ENCODE measurements at places on chromosomes 16 and 17. TPM values are rescaled to one million over a fixed set of nuclear protein-coding genes. Genes with fewer than 3 reads are reported as not detected.

Gene CES1
- 0.87 TPM for total RNA-seq

Gene TMEM100
- 0.20 TPM for total RNA-seq

Gene CLEC19A
- not detected for total RNA-seq

Gene ZACN
- not detected for total RNA-seq

DNA sequence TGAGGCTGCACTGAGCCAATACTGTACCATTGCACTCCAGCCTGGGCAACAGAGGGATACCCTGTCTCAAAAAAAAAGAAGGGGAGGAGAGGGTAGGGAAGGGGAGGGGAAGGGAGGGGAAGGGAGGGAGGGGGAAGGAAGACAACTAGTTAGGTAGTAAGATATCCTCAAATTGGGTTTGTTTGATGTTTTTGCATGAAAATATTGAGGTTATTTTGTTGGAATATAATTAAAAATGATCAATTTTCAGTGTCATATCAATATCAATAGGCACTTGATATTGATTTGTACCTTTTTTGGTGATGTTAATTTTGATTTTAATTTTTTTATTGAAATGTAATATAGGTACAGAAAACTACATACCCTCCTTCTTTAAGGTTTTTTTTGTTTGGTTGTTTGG is 16.6 kb upstream of the PDP2 start:
- no peaks in the 10 kb centered on the region for H3K36me3 ChIP-seq
- H3K4me3 ChIP-seq: no peak overlapping the region
- H3K27me3 ChIP-seq: no peaks in the 10 kb centered on the region
- H3K27ac ChIP-seq: no peak overlapping the region
- DNase-seq: no peak
- H3K4me1 ChIP-seq: no peaks in the 10 kb centered on the region

DNA sequence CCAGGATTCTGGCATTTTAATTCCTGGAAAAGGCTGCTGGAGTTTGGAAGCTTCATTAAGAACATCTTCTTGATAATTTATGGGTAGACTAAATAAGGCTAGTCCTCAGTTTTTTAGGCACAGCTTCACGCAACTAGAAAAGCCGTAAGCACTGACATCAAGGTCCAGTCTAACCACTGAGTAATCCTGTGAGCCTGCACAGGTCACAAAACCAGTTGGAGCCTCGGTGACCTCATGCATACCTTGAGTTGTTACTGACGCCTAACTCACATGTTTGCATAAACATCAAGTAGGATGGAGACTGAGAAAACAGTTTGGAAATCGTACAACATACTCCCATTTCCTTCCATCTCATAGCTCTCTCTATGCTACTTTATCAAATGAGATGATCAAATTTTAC is 63.8 kb upstream of the RCVRN start:
- no peaks in the 10 kb centered on the region for H3K27me3 ChIP-seq
- H3K4me1 ChIP-seq: no peaks in the 10 kb centered on the region
- H3K36me3 ChIP-seq: no peaks in the 10 kb centered on the region

DNA sequence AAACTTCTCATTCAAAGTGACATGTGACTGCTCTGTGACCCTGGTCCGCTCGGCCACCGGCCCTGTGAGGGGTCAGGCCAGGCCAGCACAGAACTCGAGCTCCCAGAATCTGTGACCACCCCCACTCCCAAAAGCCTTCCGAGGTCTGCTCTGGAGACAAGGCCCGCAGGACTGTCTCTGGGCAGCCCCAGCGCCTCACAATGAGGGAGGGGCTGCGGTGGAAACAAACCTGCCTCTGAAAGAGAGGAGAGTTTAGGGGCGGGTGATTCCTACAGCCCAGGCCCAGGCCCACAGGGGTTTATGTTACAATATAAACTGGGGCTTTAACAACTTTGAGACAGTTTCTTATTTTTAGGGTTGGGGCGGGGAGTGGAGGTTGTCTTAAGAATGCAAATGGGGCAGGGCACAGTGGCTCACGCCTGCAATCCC is 19.9 kb downstream of the IGFBP4 start:
- no peaks in the 10 kb centered on the region for H3K36me3 ChIP-seq
- H3K27ac ChIP-seq: peak overlapping the region; percentile 41
- DNase-seq: no peak
- H3K27me3 ChIP-seq: peaks cover 7% of the 10 kb centered on the region
- H3K4me1 ChIP-seq: peaks cover 23% of the 10 kb centered on the region
- no peak overlapping the region for H3K4me3 ChIP-seq

DNA sequence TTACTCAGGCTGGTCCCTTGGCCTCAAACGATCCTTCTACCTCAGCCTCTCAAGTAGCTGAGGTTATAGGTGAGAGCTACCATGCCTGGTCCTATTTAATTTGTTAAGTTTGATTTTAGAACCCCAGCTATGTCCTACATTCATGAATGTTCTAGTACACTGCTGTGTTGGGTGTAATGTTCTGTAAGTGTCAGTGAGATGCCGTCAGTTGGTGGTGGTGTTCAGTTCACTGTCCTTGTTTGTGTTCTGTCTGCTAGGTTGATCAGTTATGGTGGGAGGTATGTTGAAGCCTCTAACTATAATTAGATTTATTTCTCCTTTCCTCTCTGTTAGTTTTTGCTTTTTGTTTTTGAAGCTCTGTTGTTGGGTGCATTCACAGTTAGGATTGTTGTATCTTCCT is 8.3 kb downstream of the IST1 start:
- DNase-seq: no peak
- no peak overlapping the region for H3K4me3 ChIP-seq
- peaks cover 6% of the 10 kb centered on the region for H3K4me1 ChIP-seq
- peaks cover 20% of the 10 kb centered on the region for H3K36me3 ChIP-seq
- H3K27me3 ChIP-seq: no peaks in the 10 kb centered on the region

DNA sequence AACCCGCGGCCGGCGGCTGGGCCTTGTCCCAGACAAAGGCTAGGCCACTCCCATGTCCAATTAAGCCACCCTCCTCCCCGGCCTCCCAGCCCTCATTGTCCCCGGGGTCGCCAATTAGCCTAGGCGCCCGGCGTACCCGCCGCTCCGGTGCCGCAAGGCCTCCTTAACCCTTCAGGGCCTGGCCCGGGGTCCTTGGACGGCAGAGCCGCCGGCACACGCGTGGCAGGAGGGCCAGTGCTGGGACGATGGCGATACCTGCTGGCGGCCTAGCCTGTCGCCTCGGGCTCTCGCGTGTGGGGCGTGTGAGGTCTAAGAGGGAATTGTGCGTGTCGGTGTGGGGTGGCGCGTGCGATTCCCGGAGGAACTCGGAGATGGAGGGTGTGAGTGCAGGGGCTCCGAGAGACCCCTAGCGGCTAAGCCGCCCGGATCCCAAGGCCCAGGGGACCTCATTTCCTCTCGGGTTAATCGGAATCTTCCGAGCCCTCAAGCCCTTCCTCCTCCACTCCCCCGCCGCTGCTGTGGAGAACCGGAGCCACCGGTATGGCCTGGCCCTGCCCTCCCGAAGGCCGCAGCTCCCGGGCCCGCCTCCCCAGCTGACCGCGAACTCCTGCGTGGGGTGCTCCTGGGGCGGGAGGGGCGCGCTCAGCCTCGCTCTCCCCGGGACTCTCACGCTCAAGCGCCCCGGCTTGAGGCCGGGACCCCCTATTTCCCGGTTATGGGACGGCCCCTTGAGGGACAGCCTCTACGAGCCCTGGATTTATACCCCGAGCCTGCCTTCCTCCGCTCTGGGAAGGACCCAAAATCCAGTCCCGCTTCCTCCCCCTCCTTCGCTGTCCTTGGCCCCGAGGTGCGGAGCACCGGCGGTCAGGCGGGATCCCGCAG is 11.9 kb downstream of the TBX2 start:
- H3K4me3 ChIP-seq: no peak overlapping the region
- H3K27me3 ChIP-seq: peaks cover 23% of the 10 kb centered on the region
- no peak overlapping the region for H3K27ac ChIP-seq
- H3K36me3 ChIP-seq: no peaks in the 10 kb centered on the region
- DNase-seq: no peak

GRCh38 chr16:11053916-11054460 is 109.6 kb downstream of the CLEC16A start:
- H3K27me3 ChIP-seq: no peaks in the 10 kb centered on the region
- H3K36me3 ChIP-seq: peaks cover 11% of the 10 kb centered on the region
- no peak for DNase-seq
- H3K4me3 ChIP-seq: no peak overlapping the region
- peaks cover 8% of the 10 kb centered on the region for H3K4me1 ChIP-seq
- H3K27ac ChIP-seq: no peak overlapping the region

- no peaks in the 10 kb centered on the region for H3K27me3 ChIP-seq
- no peaks in the 10 kb centered on the region for H3K36me3 ChIP-seq
- DNase-seq: no peak
- H3K4me3 ChIP-seq: no peak overlapping the region
Measured at GRCh38 chr16:28549301-28549899, 4.3 kb upstream of the SGF29 start.

- peak; percentile 70 for DNase-seq
- no peaks in the 10 kb centered on the region for H3K27me3 ChIP-seq
- peaks cover 1% of the 10 kb centered on the region for H3K36me3 ChIP-seq
- H3K27ac ChIP-seq: peak overlapping the region; percentile 96
- peak overlapping the region; percentile 80 for H3K4me3 ChIP-seq
Measured at GRCh38 chr16:54928411-54929089, 2.1 kb upstream of the IRX5 start.

DNA sequence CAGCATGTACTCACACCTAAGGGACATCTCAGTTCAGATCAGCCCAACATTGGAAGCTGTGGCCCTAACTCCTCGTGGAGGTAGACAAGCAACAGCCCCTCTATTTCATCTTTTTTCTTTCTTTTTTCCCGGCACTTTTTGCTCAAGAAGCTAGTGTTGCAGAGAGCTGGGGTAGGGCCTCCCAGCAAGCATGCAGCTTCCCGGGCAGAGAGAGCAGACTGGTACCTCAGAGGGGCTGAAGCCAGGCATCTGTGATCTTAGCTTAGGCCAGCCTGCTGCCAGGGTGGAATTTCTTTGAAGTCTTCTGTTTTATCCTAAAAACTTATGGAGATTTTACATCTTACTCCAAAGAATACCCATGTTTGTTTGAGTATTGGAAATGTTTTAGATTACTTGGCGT is 195.4 kb downstream of the C16orf95 start:
- H3K4me3 ChIP-seq: no peak overlapping the region
- H3K27me3 ChIP-seq: peaks cover 67% of the 10 kb centered on the region
- no peak overlapping the region for H3K27ac ChIP-seq
- no peak for DNase-seq
- no peaks in the 10 kb centered on the region for H3K4me1 ChIP-seq
- H3K36me3 ChIP-seq: no peaks in the 10 kb centered on the region

GRCh38 chr17:57073626-57074025 is 11.4 kb upstream of the AKAP1 start:
- H3K27ac ChIP-seq: no peak overlapping the region
- H3K27me3 ChIP-seq: no peaks in the 10 kb centered on the region
- H3K36me3 ChIP-seq: no peaks in the 10 kb centered on the region
- H3K4me1 ChIP-seq: peaks cover 11% of the 10 kb centered on the region

GRCh38 chr16:68374961-68375660 is 64.3 kb downstream of the PRMT7 start:
- H3K4me3 ChIP-seq: no peak overlapping the region
- DNase-seq: no peak
- no peak overlapping the region for H3K27ac ChIP-seq
- H3K4me1 ChIP-seq: peaks cover 40% of the 10 kb centered on the region
- H3K27me3 ChIP-seq: peaks cover 41% of the 10 kb centered on the region
- H3K36me3 ChIP-seq: no peaks in the 10 kb centered on the region

DNA sequence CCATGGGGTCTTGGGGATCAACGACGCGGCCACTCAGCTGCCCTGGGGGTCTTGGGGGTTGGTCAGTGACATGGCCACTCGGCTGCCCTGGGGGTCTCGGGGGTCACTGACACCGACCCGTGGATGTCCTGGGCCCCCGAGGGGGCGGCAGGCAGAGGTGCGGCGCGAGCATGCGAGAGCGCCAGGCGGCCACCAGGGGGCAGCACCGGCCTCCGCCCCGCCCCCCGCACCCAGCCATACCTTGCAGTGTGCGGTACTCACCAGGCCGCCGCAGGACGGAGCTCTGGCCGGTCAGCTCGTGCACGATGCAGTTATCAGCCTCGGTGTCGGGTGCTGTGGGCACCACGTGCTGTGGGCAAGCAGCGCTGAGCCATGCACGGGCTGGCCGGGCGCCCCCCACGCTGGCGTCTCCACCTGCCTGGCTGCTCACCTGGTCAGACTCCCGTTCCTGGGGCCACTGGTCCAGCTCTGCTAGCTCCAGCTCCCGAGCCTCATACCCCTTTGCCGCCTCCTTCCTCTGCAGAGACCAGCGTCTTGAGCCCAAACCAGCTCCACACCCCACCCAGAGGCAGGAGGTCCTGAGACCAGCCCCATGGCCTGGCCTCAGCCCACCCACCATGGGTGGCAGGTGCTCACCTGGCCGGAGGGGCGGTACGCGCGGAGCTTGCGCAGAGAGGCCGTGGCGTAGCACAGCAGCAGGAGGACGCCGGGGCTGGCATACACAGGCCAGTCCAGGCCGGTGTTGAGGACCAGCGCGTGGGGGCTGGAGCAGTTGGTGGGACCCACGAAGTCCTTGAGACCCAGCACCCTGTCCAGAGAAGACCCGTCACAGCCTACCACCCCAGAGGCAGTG is 31.2 kb downstream of the CTU2 start:
- no peak overlapping the region for H3K27ac ChIP-seq
- peak; percentile 92 for DNase-seq
- H3K36me3 ChIP-seq: peaks cover 99% of the 10 kb centered on the region
- H3K27me3 ChIP-seq: no peaks in the 10 kb centered on the region

DNA sequence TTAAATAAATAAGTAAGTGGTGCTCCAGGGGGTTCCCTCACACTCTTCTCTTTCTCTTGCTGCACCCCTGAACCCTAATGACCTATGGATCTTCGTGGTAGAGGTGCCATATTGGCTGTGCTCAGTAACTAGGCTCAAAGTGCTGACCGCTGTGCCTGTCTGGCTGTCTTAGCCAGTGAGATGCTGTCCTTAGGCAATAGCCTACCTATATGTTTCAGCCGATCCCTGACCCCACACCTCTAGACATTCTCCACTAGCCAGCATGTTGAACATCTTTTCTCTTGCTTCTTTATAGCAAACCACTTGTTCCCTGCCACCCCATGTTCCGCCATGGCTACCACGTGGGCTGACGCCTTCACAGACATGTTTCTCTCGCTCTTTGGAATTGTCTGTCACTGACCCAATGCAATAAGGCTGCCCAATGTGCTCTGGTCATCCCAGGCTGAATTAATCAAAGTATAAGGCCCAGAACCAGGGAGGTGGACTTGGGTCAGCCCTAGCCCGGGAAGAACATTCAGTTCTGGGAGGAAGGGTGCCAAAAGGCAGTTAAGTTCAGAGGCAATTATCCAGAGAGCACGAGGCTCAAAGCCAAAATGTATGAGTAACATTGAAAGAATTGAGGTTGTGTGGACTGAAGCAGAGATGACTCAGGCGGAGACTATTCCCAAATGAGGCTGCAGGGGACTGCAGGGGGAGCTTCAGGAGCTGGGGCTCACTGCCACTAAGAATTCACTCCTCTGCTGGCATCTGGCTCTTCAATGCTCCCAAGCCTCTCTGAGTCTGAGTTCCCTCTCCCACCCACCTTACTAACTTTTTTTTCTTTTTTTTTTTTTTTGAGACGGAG is 28.7 kb upstream of the TNRC6A start:
- H3K36me3 ChIP-seq: no peaks in the 10 kb centered on the region
- no peak overlapping the region for H3K4me3 ChIP-seq
- H3K27me3 ChIP-seq: peaks cover 6% of the 10 kb centered on the region
- no peak for DNase-seq

GRCh38 chr16:54933281-54934011 is 2.8 kb downstream of the IRX5 start:
- no peak for DNase-seq
- peaks cover 8% of the 10 kb centered on the region for H3K4me1 ChIP-seq
- H3K27me3 ChIP-seq: no peaks in the 10 kb centered on the region
- H3K4me3 ChIP-seq: no peak overlapping the region
- no peak overlapping the region for H3K27ac ChIP-seq

- H3K4me3 ChIP-seq: no peak overlapping the region
- H3K27ac ChIP-seq: no peak overlapping the region
- no peak for DNase-seq
- peaks cover 9% of the 10 kb centered on the region for H3K4me1 ChIP-seq
- H3K36me3 ChIP-seq: no peaks in the 10 kb centered on the region
Measured at GRCh38 chr17:74304184-74304583, 21.8 kb upstream of the KIF19 start.

GRCh38 chr16:70660672-70661350 is 14.5 kb downstream of the IL34 start:
- no peak overlapping the region for H3K27ac ChIP-seq
- H3K27me3 ChIP-seq: no peaks in the 10 kb centered on the region
- DNase-seq: no peak

Data from K562 (cell line).